Stimulated activated CD8-positive, alpha-beta memory T cell treated with anti-CD3 and anti-CD28 coated beads, Interleukin-7, amount 100 ng/mL, for 1 hour (primary cell): ENCODE measurements at places on chromosomes 1 and 21.

DNA sequence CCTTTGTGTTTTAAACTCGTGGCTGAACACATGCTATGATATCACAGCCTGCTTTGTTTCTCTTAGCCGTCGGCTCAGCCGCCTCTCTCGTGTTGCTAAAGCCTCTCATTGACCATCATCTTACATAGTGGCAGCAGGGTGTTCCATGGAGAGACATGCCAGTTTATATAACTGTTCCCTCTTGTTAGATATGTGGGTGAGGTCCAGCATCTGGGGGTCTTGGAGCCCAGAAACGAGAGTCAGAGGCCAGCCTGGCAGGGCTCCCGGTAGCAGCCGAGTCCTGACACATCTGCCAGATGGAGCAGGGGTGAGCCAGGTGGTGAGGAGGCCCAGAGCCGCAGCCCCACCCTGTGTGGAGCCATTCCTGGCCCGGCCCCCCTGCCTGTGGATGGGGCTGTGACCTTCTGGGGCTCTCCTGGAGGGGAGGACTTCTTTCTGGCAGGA is 11.9 kb downstream of the PODN start:
- no peak for DNase-seq

DNA sequence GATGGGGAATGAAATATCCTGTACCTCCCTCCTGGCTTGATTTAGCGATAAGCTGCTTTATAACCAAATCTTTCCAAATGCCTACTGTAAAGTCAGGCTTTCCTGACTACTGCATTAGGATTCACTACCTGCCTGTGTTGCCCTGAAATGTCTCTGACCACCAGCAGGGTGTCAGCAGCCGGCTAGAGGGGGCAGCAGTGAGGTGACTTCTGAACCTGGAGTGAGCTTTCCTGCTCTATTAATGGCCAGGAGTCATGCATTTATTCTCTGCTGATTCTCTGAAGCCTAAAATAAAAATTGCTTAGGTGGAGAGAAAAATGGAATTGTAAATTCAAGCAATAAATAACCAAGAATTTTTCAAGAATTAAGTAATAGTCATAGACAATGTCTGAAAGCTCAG is 2.5 kb downstream of the BACE2 start:
- DNase-seq = no peak

- DNase-seq = no peak
These were observed 290.2 kb downstream of the SPATA17 start for GRCh38 chr1:217921126-217921904.

DNA sequence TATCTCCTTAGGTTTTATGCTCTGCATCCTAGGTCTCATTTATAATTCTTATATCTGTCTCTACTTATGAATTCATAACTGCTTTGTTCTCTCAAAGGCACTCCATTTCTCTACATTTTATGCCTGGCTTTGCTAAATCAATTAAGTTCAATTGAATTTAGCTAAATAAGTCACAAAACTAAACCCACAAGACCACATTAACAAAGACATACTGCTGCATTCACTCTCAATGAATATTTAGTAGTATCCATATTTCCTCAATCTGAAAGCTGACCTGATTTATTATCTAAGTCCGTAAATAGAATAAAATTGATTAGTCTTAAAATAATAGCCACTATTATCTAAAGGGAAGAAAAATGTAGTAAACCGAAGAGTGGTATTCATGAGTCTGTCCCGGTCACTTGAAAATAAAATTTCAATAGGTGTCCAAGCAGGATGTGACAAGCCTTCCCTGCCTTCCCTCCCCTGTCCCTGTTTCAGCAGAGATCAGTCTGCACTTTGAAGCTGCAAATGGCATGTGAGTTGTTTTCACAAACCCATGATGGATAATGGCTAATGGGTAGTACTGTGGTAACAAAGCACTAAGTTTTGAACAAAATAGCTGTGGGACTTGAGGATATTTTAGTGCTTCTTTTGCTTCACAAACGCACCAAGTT is 295.0 kb upstream of the NCAM2 start:
- no peak for DNase-seq

GRCh38 chr1:207429963-207430362 is 24.2 kb upstream of the CR2 start:
- DNase-seq = no peak

DNA sequence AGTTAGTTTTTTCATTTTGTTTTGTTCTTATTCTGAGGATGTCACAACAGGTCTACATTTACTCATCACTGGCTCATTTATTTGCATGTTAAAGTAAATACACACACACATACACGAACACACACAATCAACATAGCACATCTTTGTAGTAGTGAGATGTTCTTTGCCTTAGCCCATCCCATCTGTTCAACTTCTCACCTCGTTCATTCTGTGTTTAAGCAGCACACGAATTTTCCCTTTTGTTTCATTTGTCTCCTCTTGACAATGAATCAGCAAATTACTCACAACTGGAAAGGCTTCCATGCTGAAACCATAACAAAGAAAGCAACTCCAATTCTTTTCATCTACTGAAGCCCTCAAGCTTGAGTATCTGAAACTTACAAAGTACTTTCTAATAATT is 133.3 kb upstream of the CHRM3 start:
- no peak for DNase-seq

GRCh38 chr1:233217832-233218231 is 77.7 kb downstream of the PCNX2 start:
- no peak for DNase-seq

GRCh38 chr1:64098846-64099582 is 104.4 kb upstream of the UBE2U start:
- no peak for DNase-seq

GRCh38 chr1:15740924-15741850 is 1.1 kb upstream of the TMEM82 start:
- DNase-seq = peak; percentile 14

- no peak for DNase-seq
These were observed 34.6 kb upstream of the PIGC start for GRCh38 chr1:172478485-172478884.

DNA sequence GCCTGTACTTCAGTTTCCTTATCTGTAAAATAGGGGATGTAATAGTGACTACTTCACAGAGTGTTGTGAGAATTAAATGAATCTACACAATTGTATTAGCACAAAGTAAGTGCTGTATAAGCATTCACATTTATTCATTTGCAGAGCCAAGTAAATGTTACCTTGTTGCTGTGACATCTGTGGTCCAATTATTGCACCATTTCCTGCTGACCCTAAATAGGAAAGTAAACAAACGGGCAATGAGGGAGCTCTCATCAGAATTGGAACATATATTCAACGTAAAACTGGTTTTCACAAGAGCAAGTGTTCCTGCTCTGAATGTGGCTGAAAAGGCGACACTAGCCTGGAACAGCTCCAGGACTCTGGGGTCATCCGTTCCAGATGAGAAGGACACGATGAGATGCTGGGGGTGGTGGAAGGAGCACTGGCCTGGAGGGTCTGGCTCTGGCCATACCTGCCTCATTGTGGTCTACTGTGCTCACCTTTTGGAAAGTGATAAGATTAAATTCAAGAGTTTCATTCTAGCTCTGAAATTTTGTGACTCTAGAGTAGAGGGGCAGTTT is 34.5 kb downstream of the PROX1 start:
- DNase-seq = no peak

DNA sequence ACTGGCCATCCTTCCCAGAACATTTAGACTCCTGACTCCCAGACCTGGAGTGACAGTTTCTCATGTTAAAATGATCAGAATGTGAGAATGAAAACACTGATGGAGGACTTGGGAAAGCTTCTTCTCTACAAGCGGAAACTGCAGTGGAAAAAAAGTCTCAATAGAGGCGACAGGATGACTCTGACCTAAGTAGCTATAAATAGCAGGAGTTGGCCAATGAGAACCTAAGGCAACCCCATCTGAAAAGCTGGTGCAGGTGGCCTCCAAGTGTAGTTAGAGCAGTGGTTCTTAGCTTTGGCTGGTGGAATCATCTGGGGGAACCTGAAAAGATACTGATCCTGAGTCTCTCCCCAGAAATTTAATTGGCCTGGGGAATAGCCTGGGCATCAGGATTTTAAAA is 44.2 kb upstream of the EXOSC10 start:
- no peak for DNase-seq

DNA sequence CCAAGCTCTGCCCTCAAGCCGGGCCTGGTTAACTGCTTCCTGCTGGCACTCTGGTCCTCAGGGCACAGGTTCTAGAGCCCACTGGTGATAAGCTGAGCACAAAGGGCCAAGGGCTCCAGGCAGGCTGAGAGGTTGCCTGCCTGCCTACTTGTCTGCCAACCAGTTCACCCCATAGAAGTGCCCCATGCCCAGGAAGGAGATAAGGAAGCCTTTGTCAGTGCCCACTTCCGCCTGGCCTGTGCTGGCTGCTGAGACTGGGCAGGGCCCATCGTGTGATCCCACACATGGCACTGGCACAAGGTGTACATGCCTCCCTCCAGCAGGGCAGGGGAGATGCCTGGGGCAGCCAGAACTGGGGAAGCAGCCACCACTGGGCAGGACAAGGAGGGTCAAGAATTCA is 24.1 kb downstream of the SLC9A1 start:
- DNase-seq = no peak

GRCh38 chr1:167161242-167161641 is 59.4 kb upstream of the POU2F1 start:
- no peak for DNase-seq

- no peak for DNase-seq
These were observed 31.8 kb upstream of the ANGPTL7 start for GRCh38 chr1:11157394-11157793.
